NCI-H460 (cell line): ENCODE measurements at places on chromosomes 16 and 17.

DNA sequence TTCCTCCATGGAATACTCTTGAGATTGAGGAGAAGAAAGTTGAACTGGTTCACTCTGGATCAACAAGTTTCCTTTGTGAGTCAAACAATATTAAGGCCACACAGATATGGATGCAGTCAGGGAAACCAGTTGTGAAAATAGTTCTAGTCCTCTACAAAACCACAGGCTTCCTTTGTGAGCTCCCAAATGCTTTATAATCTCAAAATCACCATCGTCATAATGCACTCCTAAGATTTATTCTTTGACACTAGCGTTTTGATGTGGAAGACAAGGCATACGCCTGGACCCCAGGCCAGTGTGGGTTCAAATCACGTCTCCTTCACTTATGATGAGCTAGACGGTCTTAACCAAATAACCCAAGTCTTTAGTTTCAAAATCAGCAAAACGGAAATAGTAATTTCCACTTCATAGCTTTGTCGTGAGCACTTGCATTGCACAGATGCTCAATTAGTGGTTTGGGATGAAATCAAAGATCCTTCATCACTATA lies 142.6 kb downstream of the STX8 start:
- DNase-seq, result no peak

GRCh38 chr16:19014461-19014860 lies 30.7 kb downstream of the TMC7 start:
- peak; percentile 20 for DNase-seq

DNA sequence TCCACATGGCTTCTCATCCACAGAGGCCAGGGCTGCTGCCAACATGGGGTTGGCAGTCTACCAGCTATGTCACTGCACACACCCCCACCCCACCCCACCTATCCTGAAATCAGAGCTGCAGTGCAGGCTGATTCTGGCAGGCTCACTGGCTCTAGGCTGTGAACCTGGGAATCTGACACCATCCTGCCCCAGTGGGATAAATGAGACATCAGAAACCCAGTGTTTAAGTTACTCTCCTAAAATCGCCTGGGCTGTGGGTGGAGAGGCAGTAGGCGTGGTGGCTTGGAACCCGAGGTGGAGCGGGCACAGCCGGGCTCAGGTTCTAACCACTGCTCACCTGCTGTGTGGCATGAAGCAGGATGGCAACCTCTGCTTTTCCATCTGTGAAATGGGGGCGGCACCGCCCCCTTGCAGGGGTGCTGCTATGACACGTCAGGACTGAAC lies 5.6 kb downstream of the SLC38A8 start:
- DNase-seq, result no peak

DNA sequence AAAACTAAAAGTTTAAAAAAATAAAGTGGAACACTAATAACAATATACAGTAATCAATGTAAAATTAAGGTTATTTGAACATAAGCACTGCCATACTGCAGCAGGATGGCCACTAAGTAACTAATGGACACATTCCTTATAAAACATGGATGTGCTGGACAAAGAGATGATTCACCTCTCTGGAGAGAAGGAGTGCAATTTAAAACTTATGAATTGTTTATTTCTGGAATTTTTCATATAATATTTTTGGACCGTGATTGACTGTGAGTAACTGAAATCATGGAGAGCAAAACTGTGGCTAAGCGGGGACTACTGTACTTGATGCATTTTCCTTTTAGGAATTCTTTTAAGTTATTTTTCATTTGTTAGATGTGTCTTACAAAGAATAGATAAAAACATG lies 21.8 kb downstream of the CBFB start:
- DNase-seq, result no peak

DNA sequence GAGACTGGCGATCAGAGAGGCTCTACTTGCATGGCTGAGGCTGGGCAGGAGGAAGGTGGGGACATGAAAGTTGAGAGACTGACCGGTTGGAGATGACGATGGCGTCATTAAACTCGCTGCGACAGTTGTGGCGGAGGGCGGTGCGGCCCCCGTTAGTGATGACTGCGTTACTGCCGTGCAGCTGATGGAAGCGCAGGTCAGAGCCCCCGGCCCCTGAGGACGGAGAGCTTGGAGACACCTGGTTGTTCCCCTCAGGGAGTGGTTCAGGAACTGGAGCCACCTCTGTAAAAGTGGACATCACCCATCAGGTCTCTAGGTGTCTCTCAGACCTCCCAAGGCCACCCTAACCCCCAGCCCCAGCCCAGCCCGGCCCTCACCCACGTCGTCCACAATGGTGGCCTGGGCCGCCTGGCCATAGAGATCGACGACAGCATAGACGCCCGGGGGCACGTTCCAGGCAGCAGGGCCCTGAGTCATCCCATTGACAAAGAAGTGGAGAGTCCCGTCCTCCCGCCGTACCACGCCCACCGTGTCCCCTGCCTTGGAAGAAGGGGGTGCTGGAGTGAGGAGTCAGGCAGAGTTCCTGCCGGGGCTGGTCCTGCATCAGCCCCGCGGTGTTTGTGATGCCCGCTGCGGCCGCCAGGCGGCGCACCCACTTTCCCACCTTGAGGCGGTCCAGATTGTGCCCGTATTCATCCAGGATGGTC lies 5.3 kb downstream of the NEURL4 start:
- no peak for DNase-seq

DNA sequence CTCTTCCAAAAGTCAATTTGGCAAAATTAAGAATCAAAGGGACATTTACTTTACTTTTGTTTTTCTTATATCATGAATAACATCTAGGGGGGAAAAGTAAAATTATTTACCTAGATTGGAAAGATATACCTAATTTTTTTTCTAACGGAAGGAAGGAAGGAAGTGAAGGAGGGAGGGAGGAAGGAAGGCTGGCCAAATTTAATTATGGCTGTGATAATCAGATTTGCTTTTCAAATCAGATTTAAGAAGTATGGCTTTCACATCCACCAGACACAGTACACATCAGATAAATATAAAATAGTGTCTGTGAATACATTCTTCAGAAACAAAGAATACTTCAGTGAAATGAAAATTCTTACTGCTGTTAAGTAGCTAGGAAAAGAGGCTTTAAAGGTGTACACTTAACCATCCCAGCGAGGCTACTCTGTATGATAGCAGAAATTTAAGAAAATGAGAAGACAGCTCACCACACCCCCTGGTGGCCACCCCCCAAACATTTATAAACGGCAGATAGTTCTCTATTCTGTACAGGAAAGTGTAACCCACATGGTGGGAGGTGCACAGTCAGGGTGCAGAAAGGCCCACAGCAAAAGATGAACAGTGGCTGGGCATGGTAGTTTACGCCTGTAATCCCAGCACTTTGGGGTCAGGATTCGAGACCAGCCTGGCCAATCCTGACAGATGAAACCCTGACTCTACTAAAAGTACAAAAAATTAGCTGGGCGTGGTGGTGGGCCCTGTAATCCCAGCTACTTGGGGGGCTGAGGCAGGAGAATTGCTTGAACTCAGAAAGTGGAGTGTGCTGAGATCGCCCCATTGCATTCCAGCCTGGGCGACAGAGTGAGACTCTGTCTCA lies 150.8 kb downstream of the SSH2 start:
- DNase-seq, result peak; percentile 58

- no peak for DNase-seq
Observed at GRCh38 chr17:59154292-59154720, 680 bp downstream of the SKA2 start.

- no peak for DNase-seq
Observed at GRCh38 chr17:68610554-68610953, 9.4 kb upstream of the FAM20A start.

DNA sequence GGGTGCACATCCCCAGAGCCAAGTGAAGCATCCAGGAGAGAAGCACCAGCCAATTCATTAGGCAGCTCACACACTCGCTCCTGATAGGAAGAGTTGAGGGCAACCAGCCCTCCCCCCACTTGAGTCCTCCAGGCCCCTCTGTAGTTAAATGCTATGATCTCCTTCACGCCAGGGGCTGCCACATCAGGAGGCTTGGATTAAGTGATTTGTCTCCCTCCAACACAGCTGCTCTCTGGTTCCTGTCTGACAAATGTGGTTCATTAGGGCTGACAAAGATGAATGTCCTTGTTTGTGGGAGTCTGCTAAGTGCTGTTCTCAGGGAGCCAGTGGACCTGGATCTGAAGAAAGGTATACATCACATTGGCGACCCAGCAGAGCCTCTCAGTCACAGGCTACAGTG lies 94.5 kb upstream of the WSCD1 start:
- DNase-seq, result no peak

GRCh38 chr17:10993126-10993525 lies 155.2 kb upstream of the PIRT start:
- DNase-seq, result no peak

- DNase-seq, result peak; percentile 37
Observed at GRCh38 chr17:72467841-72468653, 347.2 kb downstream of the SOX9 start.

- DNase-seq, result no peak
Observed at GRCh38 chr16:80330150-80330549, 210.6 kb upstream of the DYNLRB2 start.

DNA sequence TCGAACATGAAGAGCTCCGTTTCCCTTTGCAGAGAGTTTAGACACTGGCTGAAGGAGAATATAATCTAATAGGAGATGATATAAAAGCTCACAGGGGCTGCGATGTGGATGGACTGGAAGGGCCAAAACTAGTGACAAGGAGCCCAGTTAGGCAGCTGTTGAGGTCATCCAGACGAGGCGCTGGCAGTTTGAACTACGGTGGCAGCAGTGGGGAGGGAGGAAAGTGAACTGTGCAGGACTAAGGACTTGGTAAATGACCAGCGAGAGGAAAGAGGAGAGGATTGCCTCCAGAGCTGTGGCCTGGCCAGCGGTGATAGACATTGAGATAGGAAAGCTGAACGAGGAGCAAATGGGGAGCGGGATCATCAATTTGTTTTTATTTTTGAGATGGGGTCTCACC lies 14.6 kb upstream of the YWHAE start:
- DNase-seq, result no peak
